Activated CD4-positive, alpha-beta T cell treated with anti-CD3 and anti-CD28 coated beads for 1 hour (primary cell): ENCODE measurements at places on chromosomes 1 and 21.

DNA sequence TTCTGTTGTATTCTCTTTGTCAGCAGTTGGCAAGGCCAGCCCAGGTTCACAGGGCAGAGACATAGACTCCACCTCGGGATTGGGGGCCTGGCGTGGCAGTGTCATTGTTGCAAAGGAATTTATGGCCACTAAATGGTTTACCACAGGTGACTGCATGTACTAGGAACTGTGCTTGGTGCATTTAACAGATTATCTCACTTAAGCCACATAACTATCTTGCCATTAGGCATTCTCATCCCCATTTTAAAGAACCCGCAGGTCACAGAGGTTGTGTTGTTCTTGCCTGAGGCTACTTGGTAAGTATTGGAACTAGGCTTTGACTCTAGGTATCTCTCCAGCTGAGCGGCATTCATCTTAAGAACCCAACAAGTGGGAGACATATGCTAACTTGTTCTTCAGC is 9.7 kb downstream of the TLCD4 start:
- no peak for DNase-seq

- DNase-seq = no peak
These were observed 18.7 kb downstream of the CEP85 start for GRCh38 chr1:26252718-26253117.

DNA sequence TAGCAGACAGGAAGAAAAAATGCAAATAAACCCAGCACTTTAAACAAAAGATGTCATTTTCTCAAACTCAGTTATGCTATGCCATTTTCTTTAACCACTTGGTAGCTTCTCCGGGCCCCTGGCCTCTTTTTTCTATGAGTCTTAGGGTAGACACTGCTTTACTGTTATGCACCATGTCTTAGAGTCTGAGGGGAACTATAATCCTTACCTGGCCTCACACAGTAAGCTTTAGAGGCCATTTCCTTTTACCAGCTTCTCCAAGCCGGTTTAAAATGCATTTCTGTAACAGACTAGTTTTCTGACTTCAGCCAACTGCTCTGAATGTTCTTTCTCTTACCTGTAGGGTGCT is 73.7 kb upstream of the EDEM3 start:
- DNase-seq = no peak

GRCh38 chr1:39711104-39711965 is 20.1 kb upstream of the HPCAL4 start:
- no peak for DNase-seq

GRCh38 chr1:225766967-225767633 is 10.5 kb upstream of the SRP9 start:
- DNase-seq = no peak

GRCh38 chr1:221884821-221885220 is 142.9 kb upstream of the DUSP10 start:
- no peak for DNase-seq

- no peak for DNase-seq
These were observed 20.3 kb downstream of the PRKAA2 start for GRCh38 chr1:56665384-56665783.

GRCh38 chr21:42269386-42269785 is 45.8 kb downstream of the TFF3 start:
- no peak for DNase-seq

- DNase-seq = no peak
These were observed 30.5 kb downstream of the ZCCHC17 start for GRCh38 chr1:31327381-31327780.
